Right lobe of liver (tissue), 6 donors: ENCODE measurements at places on chromosomes 2 and 18. TPM values are rescaled to one million over a fixed set of nuclear protein-coding genes. Genes with fewer than 3 reads are reported as not detected.
A peak's percentile ranks its signal among the peaks of the same experiment; 100 is the strongest.

DNA sequence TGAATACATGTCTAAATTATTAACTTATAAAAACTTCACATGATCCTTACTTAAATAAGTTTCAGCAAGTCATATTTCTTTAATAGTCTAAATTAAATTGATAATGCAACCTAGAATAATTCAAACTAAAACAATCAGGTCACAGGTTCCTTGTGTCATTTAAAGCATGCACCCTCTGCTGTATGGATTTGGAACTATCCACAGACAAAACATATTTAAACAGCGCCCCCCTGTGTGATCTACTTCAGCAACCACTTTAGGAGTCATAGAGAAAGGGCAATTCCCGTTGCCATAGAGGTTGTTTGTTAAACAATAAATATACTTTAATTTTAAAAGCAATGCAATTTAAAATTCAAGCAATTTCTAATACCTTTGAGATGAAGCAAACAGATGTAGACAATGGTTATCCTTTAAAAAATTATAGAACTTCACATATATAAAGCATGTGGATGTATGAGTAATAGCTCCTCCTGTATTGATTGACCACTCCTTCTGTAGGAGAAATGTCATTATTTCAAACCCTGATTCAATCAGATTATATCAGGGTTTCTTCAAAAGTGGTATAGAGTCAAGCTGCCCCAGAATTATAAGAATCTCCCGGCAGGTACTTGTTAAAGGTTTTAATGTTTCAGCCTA, 21.2 kb downstream of the GRB14 start:
- H3K27ac ChIP-seq = no peak overlapping the region
- H3K4me3 ChIP-seq = no peak overlapping the region
- no peaks in the 10 kb centered on the region for H3K4me1 ChIP-seq
- H3K27me3 ChIP-seq = no peaks in the 10 kb centered on the region

- H3K36me3 ChIP-seq = no peaks in the 10 kb centered on the region
- H3K27me3 ChIP-seq = no peaks in the 10 kb centered on the region
- DNase-seq = no peak
- H3K4me1 ChIP-seq = no peaks in the 10 kb centered on the region
Observed at GRCh38 chr18:45039376-45039775, 358.7 kb downstream of the SETBP1 start.

DNA sequence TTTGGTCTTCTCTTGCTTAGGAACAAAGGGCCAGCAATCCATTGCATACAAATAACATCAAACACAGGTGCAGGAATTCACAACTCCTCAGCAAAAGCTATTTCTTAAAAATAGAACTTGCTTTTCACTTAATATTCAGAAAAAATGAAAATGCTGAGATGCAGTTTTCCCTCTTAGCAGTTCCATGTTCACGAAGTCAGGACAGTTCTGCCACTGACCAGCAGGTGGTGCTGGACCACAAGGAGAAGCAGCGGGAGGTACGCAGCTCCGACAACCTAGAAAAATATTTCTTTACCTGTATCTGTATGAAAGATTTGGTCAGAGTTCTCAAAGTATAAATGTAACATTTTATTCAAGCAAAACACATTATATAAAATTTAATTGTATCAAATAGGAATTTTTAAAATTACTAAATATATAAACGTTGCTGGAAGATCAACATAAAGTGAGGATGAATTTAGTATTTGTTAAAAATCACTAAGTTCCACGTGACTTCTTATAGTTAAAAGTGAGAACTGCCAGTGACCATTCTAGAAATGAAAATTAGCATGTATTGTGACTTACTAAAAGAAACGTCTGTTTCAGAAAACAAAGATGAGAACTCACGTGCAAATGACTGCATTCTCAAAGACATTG, 48.8 kb downstream of the ADNP2 start:
- no peak overlapping the region for H3K27ac ChIP-seq
- H3K36me3 ChIP-seq = no peaks in the 10 kb centered on the region
- H3K4me1 ChIP-seq = no peaks in the 10 kb centered on the region
- DNase-seq = peak; percentile 77

Gene COL4A3
- total RNA-seq = 0.37 TPM

DNA sequence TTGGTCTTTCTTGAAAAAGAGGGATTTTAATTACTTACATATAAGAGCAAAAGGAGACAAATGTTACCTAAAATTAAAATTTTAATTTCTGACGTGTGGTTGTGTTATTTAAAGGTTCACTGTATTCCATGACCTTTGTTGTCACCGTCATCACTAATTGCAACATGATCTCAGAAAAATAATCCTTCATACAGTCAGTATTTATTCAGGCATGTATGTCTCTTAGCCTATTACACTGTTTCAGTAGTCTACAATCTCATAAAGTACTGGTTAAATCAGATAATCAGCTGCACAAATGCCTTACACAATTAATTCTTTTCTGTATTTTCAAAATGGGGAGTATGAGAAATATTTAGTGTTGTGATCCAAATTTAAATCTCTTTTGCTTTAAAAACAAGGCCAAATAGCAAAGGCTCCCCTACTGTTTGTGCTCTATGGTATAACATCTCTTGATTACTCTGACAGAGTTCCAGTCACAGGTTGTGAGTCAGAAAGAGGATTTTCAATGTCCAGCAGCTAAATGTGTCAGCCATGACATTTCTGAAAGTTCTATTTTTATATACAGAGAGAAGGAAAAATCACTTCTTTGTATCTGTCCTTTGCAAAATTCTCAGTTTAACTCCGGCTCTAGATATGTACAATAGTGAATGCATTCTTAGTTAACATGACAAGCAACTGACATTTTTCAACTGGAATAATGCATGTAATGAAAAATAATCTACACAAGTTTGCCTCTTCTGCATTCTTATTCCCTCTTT, 184.0 kb downstream of the FIGN start:
- no peak overlapping the region for H3K27ac ChIP-seq
- no peak overlapping the region for H3K4me3 ChIP-seq
- H3K36me3 ChIP-seq = no peaks in the 10 kb centered on the region
- no peaks in the 10 kb centered on the region for H3K27me3 ChIP-seq

Gene ACTG2
- total RNA-seq = 12.8 TPM

DNA sequence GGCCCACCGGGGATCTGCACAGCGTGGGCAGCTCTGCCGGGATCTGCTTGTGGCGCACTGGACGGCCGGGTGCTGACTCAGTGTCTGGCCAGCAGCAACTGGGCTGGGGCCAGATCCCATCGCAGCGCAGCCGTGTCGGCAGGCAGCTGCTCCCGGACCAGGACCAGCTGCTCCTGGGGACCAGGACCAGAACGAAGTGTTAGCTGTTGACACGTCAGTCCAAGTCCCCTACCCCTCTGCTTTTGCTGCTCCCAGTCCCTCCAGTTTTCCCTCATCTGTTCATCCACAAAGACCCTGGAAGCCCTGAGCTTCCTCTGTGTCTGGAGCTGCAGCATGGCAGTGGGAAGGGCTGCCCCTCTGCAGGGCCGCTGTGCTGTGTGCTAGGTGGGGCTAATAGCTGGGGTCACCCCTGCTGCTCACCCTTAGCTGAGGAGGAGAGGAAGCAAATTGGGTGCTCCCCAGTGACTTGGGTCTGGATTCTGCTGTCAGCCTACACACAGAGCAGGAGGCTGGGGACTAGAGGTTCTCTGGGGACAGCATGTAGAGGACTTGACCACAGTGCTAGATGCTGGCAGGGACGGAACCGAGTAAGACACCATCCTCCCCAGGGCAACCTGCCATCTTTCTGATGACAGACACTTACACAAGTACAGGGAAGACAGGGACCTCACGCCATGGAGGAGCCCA, 16.9 kb upstream of the KIF1A start:
- no peaks in the 10 kb centered on the region for H3K27me3 ChIP-seq
- peaks cover 1% of the 10 kb centered on the region for H3K4me1 ChIP-seq
- H3K4me3 ChIP-seq = no peak overlapping the region
- no peak for DNase-seq
- H3K36me3 ChIP-seq = no peaks in the 10 kb centered on the region

- no peaks in the 10 kb centered on the region for H3K4me1 ChIP-seq
- H3K27ac ChIP-seq = no peak overlapping the region
- H3K27me3 ChIP-seq = no peaks in the 10 kb centered on the region
- H3K4me3 ChIP-seq = no peak overlapping the region
- no peaks in the 10 kb centered on the region for H3K36me3 ChIP-seq
Observed at GRCh38 chr2:3670376-3670775, 12.4 kb downstream of the ALLC start.

- H3K27ac ChIP-seq = no peak overlapping the region
- no peaks in the 10 kb centered on the region for H3K36me3 ChIP-seq
- H3K27me3 ChIP-seq = no peaks in the 10 kb centered on the region
- no peak overlapping the region for H3K4me3 ChIP-seq
- DNase-seq = no peak
- H3K4me1 ChIP-seq = no peaks in the 10 kb centered on the region
Observed at GRCh38 chr18:9410515-9410914, 64.8 kb upstream of the RALBP1 start.

DNA sequence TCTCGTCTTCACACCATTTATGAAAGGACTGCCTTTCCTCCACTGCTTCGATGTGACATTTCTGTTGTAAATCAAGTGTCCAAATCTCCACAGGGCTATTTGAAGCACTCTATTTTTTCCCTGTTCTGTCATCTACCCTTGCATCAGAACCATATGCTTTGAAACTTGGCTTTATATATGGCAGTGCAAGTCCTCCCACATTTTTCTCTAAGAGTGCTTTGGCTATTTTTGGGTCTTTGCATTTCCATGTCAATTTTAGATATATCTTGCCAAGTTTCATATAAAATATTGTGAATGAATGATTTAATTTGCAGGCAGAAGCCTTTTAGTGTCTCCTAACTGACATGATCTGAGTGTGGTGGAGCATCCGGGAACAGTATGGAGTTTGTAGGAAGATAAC, 37.8 kb upstream of the CBLN2 start:
- H3K27me3 ChIP-seq = no peaks in the 10 kb centered on the region
- no peaks in the 10 kb centered on the region for H3K4me1 ChIP-seq
- H3K27ac ChIP-seq = no peak overlapping the region
- no peak for DNase-seq
- H3K4me3 ChIP-seq = no peak overlapping the region
- no peaks in the 10 kb centered on the region for H3K36me3 ChIP-seq

GRCh38 chr2:108907822-108908712, 81.0 kb downstream of the EDAR start:
- H3K4me3 ChIP-seq = no peak overlapping the region
- no peak for DNase-seq
- H3K27ac ChIP-seq = no peak overlapping the region
